ENCODE measurements at places on chromosomes 6 and 20.

DNA sequence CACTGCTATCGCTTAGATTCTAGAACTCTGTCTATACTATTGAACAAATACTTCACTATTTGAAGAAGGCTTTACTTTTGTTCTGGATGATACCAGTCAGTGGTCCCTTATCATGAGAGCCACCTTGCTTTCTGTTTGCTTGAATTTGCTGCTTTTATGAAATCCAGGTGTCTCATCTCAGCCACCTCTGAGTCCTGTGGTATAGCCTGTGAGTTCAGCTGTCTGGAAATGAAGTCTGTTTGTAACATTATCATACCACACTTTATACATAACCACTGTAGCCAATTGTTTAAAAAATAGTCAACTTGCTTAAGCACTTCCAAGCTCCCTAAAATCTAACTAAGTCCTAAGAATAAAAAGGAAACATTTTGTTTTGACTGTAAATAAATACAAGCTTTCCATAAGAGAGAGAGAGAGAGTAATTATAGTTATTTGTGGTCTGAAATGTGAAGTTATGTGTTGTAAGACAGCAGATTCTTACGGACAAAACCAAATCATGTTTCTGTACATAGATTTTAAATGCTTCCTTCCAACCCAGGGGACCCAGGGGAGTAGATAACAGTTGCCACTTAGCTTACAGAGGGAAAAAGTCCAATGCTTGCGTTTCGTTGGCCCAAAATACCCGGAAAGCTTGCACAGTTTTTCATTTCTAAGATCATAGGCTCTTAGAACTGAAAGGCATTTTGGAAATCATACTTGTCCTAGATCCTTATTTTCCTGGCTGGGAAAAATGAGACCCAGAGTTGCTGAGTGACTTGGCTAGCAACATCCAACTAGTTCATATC lies 1107.8 kb upstream of the FLRT3 start:
- DNase-seq = no peak

GRCh38 chr6:90610751-90611542 lies 24.1 kb upstream of the MAP3K7 start:
- DNase-seq = no peak

DNA sequence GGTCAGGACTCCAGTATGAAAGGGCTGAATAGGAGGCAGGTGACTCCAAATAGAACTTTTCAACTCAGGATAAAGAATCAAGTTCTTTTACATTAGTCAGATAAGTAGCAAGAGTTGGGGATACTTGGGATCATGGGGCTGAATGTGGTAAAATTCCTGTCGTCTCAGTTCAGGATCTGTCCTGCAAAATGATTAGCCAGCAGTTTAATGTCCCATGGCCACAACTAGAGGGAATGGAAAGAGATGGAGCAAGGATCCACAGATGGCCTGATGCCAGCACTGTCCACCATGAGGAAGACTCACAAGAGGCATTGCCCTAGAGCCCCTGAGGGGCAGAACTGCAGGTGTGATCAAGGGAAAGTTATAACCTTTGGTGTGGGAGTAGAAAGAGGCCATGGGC lies 2.1 kb downstream of the DEFB121 start:
- no peak for DNase-seq

DNA sequence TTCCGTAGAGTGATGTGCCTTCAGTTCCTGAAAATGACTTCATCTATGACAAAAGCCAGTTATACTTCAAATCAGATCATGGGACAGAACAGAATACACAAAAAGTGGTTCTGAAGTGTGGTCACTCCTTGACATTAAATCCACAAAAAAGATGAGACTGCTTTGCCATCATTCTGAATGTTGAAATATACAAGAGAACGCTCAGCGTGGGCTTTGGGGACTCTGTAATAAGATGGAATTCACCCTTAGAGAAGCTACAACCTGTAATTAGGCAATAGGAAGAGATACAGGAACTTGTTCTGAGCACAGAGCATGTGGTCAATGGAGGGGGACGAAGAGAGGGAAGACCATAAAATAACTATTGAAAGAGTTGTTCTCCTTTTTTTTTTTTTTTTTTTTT lies 184.3 kb downstream of the CARMIL1 start:
- no peak for DNase-seq

GRCh38 chr6:3722785-3723184 lies 28.7 kb downstream of the PXDC1 start:
- no peak for DNase-seq

DNA sequence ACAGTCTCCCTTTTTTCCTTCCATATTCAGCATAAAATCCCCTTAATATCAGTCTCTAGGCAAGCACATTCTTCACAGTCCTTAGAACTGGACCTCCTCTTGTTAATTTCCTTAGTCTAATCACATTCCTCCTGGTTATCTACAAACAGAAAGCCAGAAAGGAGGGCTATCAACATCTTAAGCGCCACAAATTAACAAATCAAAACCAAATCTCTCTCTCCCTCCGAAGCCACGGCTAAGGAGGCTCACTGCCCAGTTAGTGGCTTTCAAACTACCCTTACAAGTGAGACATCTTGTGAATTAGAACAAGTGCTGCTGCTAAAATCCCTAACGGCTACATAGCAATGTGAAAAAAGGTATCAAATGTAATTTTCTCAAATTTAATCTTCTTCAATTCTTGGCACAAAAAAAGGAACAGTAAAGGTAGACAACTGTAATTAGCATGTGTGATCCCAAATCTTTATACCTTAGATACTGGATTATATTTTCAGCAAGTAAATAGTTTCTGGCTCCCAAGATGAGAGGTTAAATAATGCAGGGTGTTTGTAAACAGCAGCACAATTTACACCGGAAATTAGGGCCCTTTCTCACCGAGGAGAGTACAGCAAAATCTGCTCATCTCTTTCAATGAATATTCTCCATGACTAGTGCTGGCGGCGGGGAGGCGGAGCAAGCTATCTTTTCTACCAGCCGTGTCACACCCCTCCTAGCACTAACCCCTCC lies 1.4 kb upstream of the TRIM39 start:
- DNase-seq = peak; percentile 11

GRCh38 chr20:58875541-58876134 lies 23.1 kb downstream of the GNAS start:
- no peak for DNase-seq

DNA sequence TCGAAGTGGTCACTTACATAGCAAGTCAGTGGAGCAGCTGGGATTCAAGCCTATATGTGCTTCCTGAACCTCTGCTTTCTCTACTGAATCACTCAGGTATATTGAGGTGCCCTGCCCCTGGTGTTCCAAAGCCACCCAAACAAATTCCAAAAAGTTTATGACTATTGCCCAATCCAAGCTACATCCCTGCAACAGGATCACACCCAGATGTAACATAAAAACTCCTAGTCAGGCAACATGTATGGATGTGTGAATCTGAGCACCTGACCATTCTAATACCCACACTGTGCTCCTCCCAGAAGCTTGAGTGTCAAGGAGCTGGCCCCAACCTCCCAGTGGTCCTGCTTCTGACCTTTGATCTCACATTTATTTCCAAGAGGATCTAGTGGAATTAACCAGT lies 39.5 kb upstream of the SIRPA start:
- no peak for DNase-seq

DNA sequence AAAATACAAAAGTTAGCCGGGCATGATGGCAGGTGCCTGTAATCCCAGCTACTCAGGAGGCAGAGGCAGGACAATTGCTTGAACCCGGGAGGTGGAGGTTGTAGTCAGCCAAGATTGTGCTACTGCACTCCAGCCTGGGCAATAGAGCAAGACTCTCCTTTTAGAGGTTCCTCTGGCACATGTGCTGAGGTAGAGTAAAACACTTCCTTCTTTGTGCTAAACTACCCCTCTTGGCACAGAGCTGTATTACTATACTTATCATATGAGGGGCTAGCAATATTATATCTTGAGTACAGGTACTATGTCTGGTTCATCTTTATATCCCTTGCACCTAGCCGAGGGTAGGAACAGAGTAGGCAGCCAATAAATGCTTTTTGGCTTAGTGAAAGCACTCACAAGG lies 40.2 kb upstream of the SAMHD1 start:
- DNase-seq = no peak

DNA sequence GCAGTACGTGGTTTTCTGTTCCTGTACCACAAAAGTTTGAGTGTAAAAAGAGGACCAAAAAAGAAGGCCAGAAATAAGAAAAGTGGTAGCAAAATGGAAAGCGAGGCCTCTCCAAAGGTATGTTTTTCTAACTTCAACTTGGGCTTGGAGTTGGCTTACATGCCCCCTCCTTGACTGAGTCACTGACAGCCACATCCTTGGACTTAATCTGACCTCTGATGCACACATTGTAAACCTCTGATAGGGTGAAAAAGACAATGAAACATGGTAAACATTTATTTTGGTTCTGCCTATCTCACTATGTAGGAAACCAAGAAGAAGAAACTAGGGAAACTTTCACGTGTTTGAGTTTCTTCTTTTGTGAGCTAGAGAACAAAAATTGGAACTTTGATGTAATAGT lies 503.2 kb upstream of the ID4 start:
- DNase-seq = no peak

- no peak for DNase-seq
Observed at GRCh38 chr20:46307999-46308257, 370 bp downstream of the CDH22 start.

- no peak for DNase-seq
Observed at GRCh38 chr6:31299511-31299910, 27.6 kb upstream of the HLA-C start.

Measured in GM04504 (cell line).